ENCODE measurements at places on chromosomes 5 and 9.

- no peak overlapping the region for H3K27ac ChIP-seq
- H3K4me3 ChIP-seq: no peak overlapping the region
- peaks cover 6% of the 10 kb centered on the region for H3K4me1 ChIP-seq
- DNase-seq: no peak
- peaks cover 8% of the 10 kb centered on the region for H3K36me3 ChIP-seq
Observed at GRCh38 chr9:8579661-8580060, 780.1 kb upstream of the DMAC1 start.

GRCh38 chr5:116075191-116075831 is 9.5 kb upstream of the COMMD10 start:
- no peaks in the 10 kb centered on the region for H3K36me3 ChIP-seq
- no peak for DNase-seq
- H3K4me1 ChIP-seq: no peaks in the 10 kb centered on the region
- H3K27me3 ChIP-seq: peaks cover 3% of the 10 kb centered on the region

DNA sequence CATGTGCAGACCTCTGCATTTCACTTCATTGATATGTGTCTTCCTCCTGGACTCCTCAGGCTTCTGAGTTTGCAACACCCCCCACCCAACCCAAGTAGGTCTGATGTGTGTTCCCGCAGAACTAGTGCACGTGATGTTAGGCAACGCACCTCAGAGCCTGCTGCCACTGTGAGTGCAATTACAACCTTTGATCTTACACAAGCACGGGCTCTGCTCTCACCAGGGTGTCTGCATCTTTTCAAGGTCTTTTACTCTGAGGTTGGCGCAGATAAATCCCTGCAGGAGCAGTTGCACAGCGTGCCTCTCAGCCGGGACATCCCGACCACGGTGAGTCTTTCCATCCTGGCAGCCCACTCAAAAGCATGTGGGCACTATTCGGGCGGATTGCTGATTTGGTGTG is 80.1 kb downstream of the EGFLAM start:
- H3K4me1 ChIP-seq: no peaks in the 10 kb centered on the region
- H3K27ac ChIP-seq: no peak overlapping the region

DNA sequence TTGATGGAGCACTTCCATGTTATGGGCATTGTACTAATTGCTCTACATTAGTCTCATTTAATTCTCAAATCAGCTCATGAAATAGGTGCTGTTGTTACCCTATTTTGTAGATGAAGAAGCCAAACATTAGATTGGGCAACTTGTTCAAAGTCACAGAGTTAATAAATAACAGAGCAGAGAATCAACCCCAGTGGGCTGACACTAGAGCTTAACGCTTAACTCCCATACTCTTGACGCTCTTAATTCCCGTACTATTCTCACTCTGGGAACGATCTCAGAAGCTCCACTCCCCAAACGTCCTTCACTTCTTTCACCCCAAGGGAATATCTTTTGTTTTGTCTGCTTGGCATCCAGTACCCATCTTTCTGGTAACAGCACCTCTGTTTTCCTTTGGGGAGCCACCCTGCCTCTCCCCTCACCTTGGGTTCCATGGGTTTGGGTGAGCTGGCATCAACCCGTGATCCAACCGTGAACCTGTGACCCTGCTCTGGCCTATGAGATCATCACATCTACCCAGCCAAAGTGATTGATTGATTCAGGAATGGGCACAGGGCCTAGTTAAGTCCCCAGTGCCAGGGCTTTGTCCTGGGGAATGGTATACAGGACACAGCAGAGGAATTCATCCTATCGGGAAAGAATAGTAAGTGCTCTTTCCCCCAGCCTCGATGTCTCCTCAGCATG is 169.2 kb downstream of the NR3C1 start:
- H3K27me3 ChIP-seq: peaks cover 13% of the 10 kb centered on the region
- DNase-seq: no peak
- H3K4me1 ChIP-seq: peaks cover 9% of the 10 kb centered on the region
- no peak overlapping the region for H3K4me3 ChIP-seq

- no peaks in the 10 kb centered on the region for H3K36me3 ChIP-seq
- H3K4me3 ChIP-seq: no peak overlapping the region
- H3K27me3 ChIP-seq: peaks cover 5% of the 10 kb centered on the region
- no peak overlapping the region for H3K27ac ChIP-seq
- no peak for DNase-seq
Observed at GRCh38 chr9:86445671-86446070, 91.5 kb upstream of the TUT7 start.

All from progenitor cell of endocrine pancreas (in vitro differentiated cells).